ENCODE measurements at places on chromosomes 1 and 21.
A peak's percentile ranks its signal among the peaks of the same experiment; 100 is the strongest.

DNA sequence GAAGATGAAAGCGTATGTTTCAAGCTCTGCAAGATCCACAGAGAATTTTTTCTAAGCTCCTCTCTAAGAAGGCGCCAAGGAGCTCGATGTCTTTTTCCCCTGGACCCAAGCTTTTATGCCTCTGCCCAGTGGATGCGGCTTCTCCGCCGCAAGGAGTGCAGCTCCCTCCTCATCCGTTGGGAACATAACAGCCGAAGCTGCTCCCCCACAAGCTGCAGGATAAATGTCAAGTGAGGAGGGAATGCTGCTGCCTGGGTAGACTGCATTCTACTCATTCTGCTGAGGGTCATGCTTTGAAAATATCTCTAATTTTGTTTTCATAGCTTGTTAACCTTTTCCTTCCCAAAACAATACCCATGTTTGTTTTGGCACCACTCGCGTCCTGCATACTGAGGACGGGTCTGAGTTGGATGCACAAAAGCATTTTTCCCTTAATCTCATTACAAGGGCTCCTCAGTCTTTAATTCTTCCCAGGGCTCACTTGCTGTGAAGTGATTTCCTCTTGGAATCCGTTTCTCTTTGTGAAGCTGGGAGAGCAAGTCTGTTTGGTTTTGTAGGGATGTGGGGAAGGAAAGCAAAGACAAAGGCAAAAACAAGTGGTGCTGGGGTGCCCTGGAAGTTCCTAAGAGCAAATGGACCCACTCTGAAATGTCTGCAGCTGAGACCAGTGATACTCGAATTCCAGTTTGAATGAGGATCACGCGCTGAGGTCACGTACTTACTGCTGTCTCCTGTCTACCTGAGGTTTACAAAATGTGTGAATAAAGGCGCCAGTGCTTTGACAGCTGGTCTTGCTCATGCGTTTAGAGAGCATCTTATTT lies 134.0 kb upstream of the IRF2BP2 start:
- DNase-seq: peak; percentile 77

DNA sequence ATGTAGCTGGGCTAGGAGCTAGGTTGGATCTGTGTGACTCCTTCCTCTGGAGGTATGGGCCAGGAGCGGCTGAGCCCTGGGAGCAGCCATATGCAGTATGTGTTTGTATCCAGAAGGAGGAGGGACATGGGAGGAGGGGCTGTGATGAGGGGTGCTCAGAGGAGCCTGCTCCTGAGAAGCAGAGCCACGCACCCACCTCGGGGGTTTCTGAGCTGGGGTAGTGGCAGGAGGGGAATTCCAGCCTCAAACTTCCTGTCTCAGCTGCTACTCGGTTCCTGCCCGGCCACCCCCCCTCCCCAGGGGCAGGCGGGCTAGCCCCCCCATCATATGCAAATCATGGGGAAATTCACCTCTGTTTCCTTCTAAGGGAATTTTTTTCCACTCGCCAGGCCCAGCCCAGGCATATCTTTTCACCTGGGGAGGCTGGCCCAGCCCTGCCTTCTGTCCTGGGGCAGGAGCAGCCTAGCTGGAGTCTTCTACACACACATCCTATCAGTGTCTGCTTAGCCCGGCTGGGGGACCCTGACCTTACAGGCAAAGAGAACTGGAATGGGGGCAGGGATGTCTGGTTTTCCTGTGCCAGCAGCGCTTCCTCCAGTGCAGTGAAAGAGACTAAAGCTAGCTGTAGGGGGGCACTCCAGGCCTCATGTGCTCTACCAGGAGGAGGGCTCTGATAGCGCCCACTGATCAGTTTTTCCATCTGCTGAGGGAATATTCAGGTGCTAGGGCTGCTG lies 3.0 kb downstream of the ZC3H12A start:
- DNase-seq: no peak

GRCh38 chr21:18908641-18909040 lies 505.1 kb upstream of the TMPRSS15 start:
- DNase-seq: no peak

DNA sequence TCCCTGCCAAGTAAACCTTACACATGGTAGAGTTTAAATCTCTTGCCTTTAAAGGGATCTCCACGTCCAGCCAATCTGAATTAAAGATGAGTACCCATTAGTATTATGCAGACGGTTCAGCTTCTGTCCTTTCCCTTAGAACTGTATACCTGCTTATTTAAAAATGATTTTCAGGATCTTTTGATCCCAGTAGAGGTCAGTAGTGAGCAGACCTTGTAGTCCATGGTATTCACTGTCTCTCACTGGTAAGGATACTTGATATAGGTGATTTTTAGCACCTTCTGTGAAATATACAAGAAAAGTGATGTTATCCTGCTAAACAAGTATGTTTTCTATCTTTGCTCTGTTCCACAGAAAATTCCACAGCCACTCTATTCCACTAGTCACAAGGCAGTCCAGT lies 1211.6 kb upstream of the ADGRL4 start:
- DNase-seq: no peak

DNA sequence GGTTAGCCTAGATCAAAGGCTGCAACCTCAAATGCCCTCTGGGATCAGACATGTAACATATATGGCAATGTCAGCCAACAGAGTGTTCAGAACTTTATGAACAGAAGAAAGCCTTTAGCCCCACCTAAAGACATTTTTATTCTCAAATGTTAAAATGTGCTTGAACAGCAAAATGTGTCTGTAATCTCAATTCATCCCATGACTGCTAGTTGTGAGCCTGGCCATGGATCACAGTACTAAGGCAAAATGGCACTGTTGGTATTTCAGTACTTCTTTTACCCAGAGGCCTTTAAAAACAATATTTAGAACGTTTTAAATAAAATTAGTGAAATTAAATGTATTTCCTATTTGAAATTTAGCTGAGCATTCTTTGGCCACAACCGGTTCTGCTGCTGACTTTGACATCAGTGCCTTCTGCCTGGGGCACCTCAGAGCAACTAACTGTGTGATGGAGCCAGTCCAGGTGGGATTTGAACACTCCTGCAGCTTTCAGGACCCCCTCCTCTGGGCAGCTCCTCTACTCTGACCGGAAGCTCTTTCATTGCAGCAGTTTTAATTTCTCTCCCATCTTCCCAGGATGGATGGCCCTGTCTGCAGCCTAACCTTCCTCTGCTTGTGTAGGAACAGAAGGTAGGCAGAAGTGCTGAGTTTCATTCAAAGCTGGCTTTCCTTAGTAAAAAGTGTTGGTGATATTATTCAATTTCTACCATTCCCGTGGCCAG lies 68.3 kb upstream of the NFIA start:
- DNase-seq: no peak

GRCh38 chr1:183472488-183473216 lies at the start of gene SMG7:
Gene SMG7, plus strand, starts transcription at chr1:183472499. Its CDS starts 122 bp downstream, at chr1:183472621.
- peak; percentile 88 for DNase-seq

DNA sequence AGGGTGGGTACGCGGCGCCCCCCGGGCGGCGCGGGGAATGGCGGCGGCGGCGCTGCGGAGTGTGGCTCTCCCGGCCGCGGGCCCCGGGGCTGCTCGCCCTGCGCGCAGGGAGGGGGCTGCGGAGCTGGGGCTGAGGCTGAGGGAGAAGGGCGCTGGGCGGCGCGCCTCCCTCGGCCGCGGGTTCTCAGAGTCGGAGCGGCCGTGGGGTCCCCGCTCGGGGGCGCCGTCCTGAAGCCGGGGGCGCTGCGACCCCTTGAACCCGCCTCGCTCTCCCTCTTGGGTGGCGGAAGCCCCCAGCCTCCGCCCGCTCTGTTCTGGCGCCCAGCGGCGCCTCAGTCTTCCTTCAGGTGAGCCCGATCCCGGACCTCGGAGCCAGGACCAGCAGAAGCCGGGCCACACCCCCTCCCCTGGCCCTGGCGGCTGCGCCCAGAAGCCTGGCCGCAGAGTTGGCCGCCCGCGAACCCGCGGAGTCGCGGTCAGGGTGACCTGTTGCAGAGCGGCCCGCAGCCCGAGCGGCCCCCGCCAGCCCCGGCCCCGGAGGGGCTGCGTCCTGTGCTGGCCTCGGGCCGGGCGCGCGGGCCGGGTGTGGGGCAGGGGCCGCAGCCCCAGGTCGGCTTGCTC lies 532 bp downstream of the RALGPS2 start:
- peak; percentile 89 for DNase-seq

DNA sequence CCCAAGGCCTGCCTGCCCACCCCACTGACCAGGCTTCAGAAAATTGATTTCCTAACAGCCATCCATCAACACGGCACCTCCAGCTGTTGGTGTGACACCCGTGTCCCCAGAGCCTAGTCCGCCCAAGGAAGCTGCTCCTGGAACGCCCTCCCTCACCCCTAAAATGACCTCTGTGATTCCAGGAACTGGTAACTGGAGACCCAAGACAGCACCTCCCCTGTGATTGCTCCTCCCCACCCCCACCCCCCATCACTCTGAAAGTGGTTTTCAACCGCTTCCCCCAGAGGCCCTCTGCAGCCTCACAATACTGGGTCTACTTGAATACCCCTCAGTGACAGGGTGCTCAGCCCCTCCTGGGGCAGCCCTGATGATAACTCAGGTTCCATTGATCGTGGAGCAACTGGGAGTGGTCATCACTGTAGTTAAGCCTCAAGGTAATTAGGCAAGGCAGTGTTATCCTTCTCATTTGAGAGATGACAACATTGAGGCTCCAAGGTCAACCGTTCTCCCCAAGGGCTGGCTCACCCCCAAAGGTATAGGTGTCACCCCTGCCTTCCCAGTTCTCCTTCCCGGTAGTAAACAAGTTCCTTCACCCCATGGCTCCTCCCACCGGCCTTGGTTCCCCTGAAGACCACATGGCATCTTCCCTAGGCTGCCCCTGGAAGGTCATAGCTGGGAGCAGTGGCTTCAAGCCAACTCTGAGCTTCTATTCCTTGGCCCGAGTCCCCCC lies 52.0 kb downstream of the TAS1R2 start:
- DNase-seq: no peak

DNA sequence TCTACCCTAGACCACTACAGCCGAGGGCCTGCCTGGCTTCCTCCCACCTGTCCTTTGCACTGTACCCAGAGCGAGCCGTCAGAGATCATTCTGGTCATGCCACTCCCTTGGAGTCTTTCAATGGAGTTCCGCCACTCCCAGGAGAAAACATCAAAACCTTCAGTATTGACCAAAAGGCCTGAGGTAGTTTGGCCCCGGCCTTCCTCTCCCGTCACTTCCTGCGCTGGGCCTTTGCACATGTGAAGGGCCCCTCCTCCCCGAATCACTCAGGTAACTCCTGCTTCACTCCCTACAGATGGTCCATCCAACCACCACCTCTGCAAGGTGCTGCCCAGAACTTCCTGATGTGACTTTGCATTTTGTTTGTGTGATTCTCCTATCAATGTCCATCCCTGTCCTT lies 26.6 kb downstream of the UBE2G2 start:
- DNase-seq: no peak

DNA sequence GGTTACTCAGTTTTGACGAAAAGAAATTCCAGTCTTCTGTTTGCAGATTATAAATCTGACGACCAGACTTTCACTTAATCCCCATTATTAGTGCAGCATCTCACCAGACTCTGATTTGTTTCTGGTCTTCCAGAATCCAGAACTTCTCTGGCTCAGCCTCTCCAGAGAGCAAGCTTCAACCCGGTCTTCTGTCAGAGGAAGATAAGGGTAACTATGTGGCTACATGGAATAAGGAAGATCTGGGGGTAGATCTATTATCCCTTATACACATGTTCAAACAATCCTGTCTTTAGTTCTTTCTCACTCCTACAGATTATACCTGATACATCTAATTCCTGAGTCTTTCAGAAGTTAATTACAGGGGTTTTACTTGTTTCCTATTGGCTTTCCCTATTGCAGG lies 9.9 kb downstream of the PHTF1 start:
- DNase-seq: no peak

DNA sequence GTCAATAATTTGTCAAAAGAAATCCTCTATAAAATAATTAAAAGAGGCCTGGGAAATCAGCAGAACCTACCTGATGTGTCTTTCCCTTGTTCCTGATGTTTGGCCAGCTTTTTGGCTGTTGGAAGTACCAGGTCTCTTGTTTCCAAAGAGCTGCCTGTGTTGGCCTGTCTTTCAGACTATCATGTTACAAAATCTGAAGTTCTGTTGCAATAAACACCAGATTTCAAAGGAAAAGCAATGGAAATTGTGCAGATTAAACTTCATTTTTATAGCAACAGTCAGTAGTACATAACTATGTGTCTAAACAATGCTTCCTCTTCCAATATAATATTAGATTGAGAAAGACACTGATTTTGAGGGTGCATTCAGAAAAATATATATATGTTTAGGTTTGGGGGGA lies 647.2 kb upstream of the CXADR start:
- no peak for DNase-seq

DNA sequence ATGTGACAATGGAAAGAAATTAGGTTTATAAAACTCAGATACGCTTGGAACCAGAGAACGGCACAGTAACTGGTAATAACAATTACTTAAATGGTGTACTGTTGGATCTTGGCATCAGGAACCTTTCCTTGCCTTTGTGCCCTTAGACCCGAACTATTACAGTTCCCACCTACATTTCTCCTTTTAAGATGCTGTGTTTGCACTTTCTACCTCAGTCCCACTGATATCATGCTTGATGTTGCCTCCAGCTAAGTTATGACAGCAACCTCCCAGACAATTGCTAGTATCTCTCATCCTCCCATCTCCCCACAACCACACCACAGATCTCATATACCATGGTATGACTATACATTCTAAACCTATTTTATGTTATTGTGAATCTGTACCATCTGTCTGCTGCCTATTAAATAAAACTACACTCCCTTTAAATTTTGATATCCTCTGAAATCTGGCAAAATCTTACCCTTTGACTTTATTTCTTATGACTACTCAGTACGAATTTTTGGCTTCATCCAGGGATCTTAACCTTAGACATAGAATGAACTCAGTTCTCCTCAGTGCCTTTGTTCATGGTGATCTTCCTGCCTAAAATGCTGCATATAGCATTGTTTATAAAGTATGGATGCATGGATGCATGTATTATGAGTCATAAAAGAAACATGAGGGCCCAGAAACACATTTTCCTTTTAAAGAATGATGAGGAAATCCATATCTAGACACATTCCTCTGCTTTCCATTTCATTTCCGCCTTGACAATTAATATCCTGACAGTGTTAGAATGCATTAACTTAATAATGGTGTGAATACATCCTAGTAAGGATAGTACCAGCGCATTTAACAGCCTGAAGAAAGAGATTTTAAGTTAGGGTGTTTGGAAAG lies 64.1 kb downstream of the LRRC8D start:
- DNase-seq: no peak

- no peak for DNase-seq
These were observed 7.3 kb upstream of the DHRS3 start for GRCh38 chr1:12625276-12625675.

DNA sequence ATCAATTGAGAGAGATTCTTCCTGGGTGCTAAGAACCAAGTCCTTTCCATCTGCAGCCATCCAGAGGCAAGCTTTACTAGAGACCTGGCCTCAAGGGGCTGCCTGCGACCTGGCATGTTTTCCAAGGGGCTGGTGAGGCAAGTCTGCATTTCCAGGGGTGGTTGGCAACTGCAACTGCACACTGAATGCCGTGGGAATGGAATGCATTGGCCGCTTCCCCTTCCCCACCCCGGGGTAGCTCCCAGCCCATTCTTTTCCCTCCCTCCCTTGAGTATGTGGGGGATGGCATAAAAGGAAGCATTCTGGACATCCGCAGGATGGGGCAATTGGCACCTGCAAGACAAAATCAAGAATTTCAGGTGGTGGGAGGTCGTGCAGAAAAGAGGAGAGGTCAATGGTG lies 155.1 kb downstream of the IGSF21 start:
- no peak for DNase-seq
